ENCODE measurements at places on chromosomes 6 and 20. TPM values are rescaled to one million over a fixed set of nuclear protein-coding genes. Genes with fewer than 3 reads are reported as not detected.

DNA sequence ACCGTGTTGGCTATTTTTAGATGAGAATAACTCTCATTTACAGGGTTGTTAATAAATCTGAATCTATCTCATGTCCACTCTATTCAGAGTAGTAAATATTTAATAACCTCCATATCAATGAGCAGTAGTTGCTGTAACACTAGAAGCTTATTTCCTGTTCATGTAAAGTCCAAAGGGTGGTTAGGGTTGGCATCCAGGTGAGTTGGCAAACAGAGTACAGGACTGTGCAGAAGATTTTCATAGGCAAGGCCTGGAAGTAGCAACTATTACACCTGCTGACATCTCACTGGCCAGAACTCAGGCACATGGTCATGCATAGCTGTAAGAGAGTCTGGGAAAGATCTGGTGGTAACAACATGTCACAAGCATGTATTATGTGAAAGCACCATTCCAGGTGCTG, 147.5 kb downstream of the PHF3 start:
- H3K36me3 ChIP-seq, result no peaks in the 10 kb centered on the region
- no peaks in the 10 kb centered on the region for H3K4me1 ChIP-seq
- no peaks in the 10 kb centered on the region for H3K27me3 ChIP-seq
- H3K4me3 ChIP-seq, result no peak overlapping the region
- no peak for DNase-seq

CTSZ gene
- 120 TPM for total RNA-seq

DNA sequence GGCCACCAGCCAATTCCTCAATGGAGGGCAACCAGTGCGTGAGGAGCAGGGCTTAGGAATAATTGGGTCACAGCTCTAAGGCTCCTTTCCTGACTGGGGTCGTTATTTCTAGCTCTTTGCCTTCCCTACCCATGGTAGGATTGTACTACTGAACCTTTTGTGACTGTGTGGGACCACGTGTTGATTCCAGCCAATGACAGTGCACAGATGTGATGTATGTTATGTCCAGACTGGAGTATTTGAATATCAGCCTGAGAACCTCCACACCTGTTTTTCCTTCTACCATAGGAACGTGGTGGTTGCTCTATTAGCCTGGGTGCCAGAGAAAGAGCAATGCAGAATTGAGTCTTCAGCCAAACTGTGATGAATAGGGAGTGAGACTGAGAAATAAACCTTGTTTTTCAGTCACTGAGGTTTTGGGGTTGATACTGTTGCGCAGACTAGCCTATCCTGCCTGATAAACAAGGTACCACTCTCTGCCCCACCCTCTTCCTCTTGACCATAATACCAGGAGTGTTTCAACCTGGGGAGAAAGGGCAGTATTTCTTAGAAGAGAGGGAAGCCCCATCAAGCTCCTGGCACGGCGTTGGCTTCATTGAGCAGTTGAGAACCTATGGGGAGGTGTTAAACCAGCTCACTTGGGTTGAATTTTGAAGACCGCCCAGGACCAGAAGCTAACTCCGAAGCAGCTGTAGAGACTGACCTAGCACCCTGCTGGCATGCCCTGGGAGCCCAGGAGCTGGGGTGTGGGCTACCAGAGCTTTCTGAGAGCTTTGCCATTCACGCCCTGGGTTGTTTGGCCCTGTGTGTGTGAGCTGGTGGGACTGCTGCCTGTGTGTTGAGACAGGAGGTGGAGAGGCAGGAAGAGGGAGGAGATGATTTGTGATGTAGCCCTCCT, 105.5 kb upstream of the BACH2 start:
- H3K27me3 ChIP-seq, result no peaks in the 10 kb centered on the region
- no peak overlapping the region for H3K27ac ChIP-seq
- no peak for DNase-seq
- H3K4me1 ChIP-seq, result no peaks in the 10 kb centered on the region
- no peaks in the 10 kb centered on the region for H3K36me3 ChIP-seq

MATN4 gene
- not detected for total RNA-seq

DNA sequence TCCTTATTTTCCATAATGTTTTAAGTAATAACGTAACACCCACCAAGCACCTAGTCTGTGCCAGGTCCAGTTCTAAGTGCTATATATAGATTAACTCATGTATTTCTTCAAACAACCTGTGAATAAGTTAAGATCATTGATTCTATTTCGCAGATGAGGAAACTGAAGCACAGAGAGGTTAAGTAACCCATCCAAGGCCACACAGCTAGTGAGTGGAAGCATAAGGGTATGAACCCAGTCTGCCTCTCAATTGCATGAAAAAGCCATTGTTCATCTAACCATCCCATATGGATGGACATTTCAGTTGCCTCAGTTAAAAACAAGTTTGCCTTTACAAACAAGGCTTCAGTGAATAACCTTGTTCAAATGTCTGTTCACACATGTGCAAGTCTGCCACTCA, 20.8 kb downstream of the TGM6 start:
- H3K27me3 ChIP-seq, result no peaks in the 10 kb centered on the region
- H3K4me1 ChIP-seq, result no peaks in the 10 kb centered on the region
- no peak overlapping the region for H3K27ac ChIP-seq
- H3K4me3 ChIP-seq, result no peak overlapping the region
- no peaks in the 10 kb centered on the region for H3K36me3 ChIP-seq
- no peak for DNase-seq

GRCh38 chr6:28982476-28983266, 22.4 kb downstream of the ZNF311 start:
- peaks cover 21% of the 10 kb centered on the region for H3K4me1 ChIP-seq
- no peaks in the 10 kb centered on the region for H3K36me3 ChIP-seq
- H3K27ac ChIP-seq, result peak overlapping the region; percentile 74
- peak overlapping the region; percentile 56 for H3K4me3 ChIP-seq

DNA sequence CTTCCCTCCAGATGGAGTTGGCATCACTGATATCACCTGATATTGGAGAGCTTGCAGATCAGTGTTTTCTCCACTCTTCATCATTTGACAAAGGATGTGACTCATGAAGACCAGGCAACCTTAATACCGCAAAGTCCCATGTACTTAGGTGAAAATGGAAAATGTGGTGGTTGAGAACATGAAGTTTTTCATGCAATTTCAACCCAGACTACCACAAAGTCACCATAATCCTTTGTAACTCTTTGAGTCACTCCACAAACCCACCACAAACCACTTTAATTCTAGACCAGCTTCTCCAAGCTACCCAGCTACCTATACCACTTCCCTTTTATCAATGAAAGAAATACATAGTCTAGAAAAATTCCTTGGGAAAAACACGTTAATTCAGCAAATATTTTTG, 7.1 kb downstream of the NHLRC1 start:
- H3K27ac ChIP-seq, result no peak overlapping the region
- no peaks in the 10 kb centered on the region for H3K4me1 ChIP-seq
- no peaks in the 10 kb centered on the region for H3K36me3 ChIP-seq
- no peak for DNase-seq
- no peaks in the 10 kb centered on the region for H3K27me3 ChIP-seq
- no peak overlapping the region for H3K4me3 ChIP-seq

SLC17A9 gene
- 2.5 TPM for total RNA-seq

NRN1 gene
- total RNA-seq, result 6.4 TPM

GRCh38 chr6:135990439-135990838, 138.9 kb downstream of the PDE7B start:
- no peaks in the 10 kb centered on the region for H3K4me1 ChIP-seq
- H3K4me3 ChIP-seq, result no peak overlapping the region
- no peak for DNase-seq
- no peaks in the 10 kb centered on the region for H3K36me3 ChIP-seq
- H3K27ac ChIP-seq, result no peak overlapping the region

BPIFA1 gene
- total RNA-seq, result not detected

ENPP5 gene
- total RNA-seq, result 0.55 TPM

GRCh38 chr20:21125072-21125848, 622 bp upstream of the KIZ start:
- H3K27ac ChIP-seq, result peak overlapping the region; percentile 94
- peak; percentile 78 for DNase-seq
- no peaks in the 10 kb centered on the region for H3K36me3 ChIP-seq
- H3K27me3 ChIP-seq, result no peaks in the 10 kb centered on the region
- peaks cover 28% of the 10 kb centered on the region for H3K4me1 ChIP-seq

- H3K4me3 ChIP-seq, result peak overlapping the region; percentile 32
- peak overlapping the region; percentile 80 for H3K27ac ChIP-seq
- peaks cover 15% of the 10 kb centered on the region for H3K4me1 ChIP-seq
- no peak for DNase-seq
These were observed 719 bp upstream of the EDN1 start for GRCh38 chr6:12289365-12289919.

- H3K27ac ChIP-seq, result no peak overlapping the region
- no peaks in the 10 kb centered on the region for H3K27me3 ChIP-seq
- no peak overlapping the region for H3K4me3 ChIP-seq
These were observed 104.4 kb upstream of the TAB2 start for GRCh38 chr6:149212892-149213801.

- H3K27me3 ChIP-seq, result no peaks in the 10 kb centered on the region
- H3K4me1 ChIP-seq, result no peaks in the 10 kb centered on the region
- peaks cover 15% of the 10 kb centered on the region for H3K36me3 ChIP-seq
- H3K27ac ChIP-seq, result no peak overlapping the region
- DNase-seq, result no peak
- no peak overlapping the region for H3K4me3 ChIP-seq
These were observed 36.9 kb downstream of the STK38 start for GRCh38 chr6:36510365-36510764.

- peaks cover 10% of the 10 kb centered on the region for H3K4me1 ChIP-seq
- H3K4me3 ChIP-seq, result no peak overlapping the region
- H3K27ac ChIP-seq, result peak overlapping the region; percentile 14
- H3K27me3 ChIP-seq, result no peaks in the 10 kb centered on the region
- peak; percentile 74 for DNase-seq
- peaks cover 18% of the 10 kb centered on the region for H3K36me3 ChIP-seq
These were observed 12.4 kb downstream of the FRS3 start for GRCh38 chr6:41767112-41767833.

DNA sequence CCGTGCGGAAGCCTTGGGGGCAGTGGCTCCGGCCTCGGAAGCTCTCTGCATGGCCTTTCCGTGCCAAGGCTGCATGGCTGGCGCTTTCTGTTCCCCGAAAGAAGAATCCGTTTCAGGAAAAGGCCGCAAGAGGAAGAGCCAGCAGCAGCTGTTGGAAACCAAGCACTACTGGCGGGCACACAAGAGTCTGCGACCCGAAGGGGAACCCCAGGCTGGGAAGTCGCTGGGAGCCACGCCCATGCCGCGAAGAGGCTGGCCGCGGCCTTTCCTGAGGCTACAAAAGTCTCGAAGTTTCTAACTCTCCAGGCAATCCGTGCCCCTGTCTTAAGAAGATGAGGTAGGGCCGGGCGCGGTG, at the start of gene CGAS:
Gene CGAS (minus strand): TSS at position 191 of the 355 bp plus-strand sequence. CDS start 116 bp downstream, at position 75.
- H3K27ac ChIP-seq, result peak within 1 kb of the TSS; percentile 79
- no peaks in the 10 kb centered on the region for H3K27me3 ChIP-seq
- H3K4me1 ChIP-seq, result no peaks in the 10 kb centered on the region
- DNase-seq, result peak; percentile 88
- H3K36me3 ChIP-seq, result no peaks in the 10 kb centered on the region
- H3K4me3 ChIP-seq, result peak within 1 kb of the TSS; percentile 68

DNA sequence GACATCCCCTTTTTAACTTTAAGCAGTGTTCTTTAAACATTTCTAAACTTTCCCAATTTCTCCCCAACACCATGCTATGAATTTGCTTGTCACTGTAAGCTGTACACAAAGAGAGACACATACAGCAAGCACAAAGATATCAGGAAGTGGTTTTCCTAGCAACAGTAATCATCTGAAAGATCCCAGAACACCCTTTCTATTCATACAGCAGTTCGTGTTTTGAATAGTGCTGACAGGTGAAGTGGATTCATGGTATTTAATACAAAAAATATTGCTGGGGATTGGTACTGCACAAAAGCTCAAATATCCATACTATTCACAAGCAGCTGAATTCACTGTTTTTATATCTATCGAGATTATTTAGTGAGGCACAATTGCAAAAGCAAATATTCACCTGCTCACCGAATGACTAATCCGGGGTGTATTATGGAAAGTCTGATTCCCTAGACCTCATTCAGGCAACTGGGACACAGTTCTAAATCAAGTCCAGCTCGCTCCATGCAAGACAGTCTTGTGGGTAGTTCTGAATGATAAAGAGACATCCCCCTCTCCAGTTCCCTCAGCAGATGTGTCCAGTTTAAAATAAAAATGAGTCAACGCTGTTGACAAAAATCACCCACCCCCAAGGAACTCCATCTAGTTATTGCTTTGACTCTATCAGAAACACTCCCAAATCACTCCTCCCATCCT, 107.1 kb upstream of the TSHZ2 start:
- no peaks in the 10 kb centered on the region for H3K4me1 ChIP-seq
- no peak overlapping the region for H3K27ac ChIP-seq
- no peaks in the 10 kb centered on the region for H3K36me3 ChIP-seq
- no peak overlapping the region for H3K4me3 ChIP-seq

GRCh38 chr6:89410788-89411144, 1.3 kb downstream of the RRAGD start:
- H3K4me3 ChIP-seq, result peak overlapping the region; percentile 86
- DNase-seq, result no peak
- peaks cover 23% of the 10 kb centered on the region for H3K4me1 ChIP-seq
- H3K27me3 ChIP-seq, result no peaks in the 10 kb centered on the region
- H3K36me3 ChIP-seq, result no peaks in the 10 kb centered on the region

GRCh38 chr6:49326347-49326746, 136.7 kb downstream of the MMUT start:
- H3K4me3 ChIP-seq, result no peak overlapping the region
- H3K4me1 ChIP-seq, result no peaks in the 10 kb centered on the region
- DNase-seq, result no peak
- no peaks in the 10 kb centered on the region for H3K27me3 ChIP-seq
- H3K27ac ChIP-seq, result no peak overlapping the region
